Esophagus squamous epithelium (tissue), 5 donors: ENCODE measurements at places on chromosomes 7 and 10.

DNA sequence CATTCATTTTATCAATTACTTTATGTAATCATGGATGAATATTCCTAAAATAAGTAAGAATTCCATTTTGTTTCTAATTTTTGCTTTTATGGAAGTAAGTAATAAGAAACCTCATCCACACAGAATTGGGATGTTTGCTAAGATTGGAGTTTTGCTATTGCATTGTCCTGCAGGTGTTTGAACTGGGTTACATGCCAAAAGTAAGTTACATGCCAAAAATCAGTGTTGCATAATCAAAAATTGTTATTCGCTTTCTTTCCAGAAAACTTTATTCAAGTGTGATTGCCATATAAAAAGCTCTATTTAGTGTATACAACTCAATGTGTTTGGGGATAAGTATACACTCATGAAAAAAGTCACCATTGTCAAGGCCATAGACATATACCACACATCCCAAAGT is 346.7 kb upstream of the PLXDC2 start:
- no peak for DNase-seq

GRCh38 chr7:69756235-69756634 is 158.0 kb downstream of the AUTS2 start:
- no peak for DNase-seq

- DNase-seq: no peak
These were observed 37.3 kb upstream of the CNPY1 start for GRCh38 chr7:155583636-155584035.

DNA sequence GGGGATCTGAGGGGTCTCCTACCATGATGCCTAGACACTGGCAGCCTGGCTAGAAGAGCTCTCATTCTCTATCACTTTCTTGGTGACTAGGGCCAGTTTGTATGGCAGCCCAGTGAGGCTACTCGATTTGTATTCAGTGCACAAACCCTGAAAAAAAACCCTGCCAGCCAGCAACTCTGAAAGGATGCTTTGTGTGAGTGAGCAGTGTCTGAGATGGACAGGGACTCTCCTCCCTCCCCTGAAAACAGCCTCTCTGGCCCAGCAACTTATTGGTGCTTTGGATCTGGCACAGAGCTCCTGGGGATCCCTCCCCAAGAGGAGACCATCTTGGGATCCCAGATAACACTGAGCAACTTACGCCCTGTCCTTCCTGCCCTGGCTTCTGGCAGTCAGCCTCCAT is 10.8 kb upstream of the LRRC4 start:
- no peak for DNase-seq

- no peak for DNase-seq
These were observed 267 bp downstream of the CALCR start for GRCh38 chr7:93574269-93574645.

DNA sequence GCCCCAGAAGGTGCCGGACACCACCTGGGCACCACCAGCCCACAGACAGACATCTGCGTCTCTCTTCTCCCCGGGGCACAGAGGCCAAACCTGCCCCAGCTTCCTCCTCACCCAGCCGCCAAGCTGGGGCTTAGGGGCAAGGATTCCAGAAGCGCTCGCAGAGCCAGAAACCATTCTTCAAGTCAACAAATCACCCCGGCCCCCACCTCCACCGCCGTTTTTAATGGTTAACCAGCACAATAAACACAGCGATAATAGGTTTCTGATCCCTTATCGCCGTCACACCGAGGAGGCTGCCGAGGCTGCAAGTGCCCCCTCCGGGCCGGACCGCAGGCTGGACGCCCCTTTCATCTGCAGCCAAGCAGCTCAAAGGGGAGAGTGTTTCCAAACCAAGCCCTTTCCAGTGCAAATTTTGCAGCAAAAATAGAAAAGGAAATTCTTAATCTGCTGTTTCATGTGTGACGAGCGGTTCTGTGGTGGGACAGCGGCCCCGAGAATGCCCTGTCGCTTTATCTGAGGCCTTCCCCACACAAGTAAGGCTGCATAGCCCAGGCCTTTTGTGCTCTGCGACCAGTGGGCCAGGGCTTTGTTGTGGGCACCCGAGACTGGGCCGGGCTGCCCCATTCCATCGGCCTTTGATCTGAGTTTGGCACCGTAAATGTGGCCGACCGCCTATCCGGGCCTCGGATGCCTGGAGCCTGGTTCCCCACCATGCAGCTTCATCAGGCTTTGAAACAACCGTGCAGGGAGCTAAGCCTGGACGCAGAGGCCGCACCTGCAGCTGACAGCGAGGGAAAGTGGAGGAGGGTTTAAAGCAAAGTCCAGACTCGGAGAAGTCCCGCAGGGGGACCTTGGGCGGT is 83.2 kb downstream of the FOXL3 start:
- DNase-seq: no peak

GRCh38 chr7:81111358-81111757 is 192.5 kb upstream of the SEMA3C start:
- DNase-seq: no peak

DNA sequence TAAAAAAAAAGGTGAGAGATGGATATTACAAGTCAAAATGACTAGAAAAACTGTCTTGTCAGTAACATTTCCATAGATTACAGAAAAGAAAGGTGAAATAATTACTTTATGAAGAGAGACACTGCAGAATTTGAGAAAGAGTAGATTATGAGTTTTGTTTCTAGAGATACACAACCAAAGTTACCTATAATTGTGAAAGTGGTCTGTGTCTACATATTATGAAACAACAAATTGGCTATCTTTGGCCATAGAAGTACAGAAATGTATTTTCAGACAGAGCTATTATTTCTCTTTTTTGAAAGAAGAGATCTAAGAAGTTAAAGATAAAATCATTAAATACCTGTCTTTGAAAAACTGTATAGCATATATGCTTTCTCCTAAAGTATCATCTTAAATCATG is 30.1 kb downstream of the KCND2 start:
- DNase-seq: no peak

GRCh38 chr7:133861876-133862275 is 265.3 kb upstream of the LRGUK start:
- no peak for DNase-seq

GRCh38 chr10:1063232-1063865 is 7.2 kb downstream of the WDR37 start:
- no peak for DNase-seq

DNA sequence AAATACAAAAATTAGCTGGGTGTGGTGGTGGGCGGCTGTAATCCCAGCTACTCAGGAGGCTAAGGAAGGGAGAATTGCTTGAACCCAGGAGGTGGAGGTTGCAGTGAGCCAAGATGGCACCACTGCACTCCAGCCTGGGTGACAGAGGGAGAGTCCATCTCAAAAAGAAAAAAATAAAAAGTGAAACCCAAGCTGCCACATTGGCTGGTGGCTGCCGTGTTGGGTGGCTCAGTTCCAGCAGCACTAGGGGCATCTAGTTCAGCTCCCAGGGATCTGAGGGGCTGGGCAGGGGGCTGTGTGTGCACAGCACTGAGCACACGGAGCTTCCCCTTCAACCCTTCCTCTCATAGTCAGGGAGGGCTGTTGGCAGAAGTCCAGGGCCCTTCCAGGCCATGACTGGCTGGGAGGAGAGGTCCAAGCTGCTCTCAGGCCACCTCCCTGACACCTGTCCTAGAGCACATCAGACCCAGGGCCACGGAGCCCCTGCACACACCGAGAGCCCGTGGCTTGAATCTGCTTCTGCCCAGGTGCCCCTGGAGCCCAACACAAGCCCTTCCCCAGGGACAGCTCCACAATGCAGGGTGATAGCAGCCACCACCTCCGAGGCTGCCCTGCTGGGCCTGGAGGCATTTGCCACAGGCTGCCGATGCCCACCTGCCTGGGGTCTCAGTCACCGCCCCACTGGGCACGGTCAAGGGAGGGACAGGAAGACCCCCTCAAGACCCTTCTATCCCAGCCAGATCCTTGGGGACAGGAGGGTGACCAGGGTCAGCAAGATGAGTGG is 47.3 kb downstream of the YKT6 start:
- no peak for DNase-seq

GRCh38 chr7:41312235-41312634 is 390.7 kb downstream of the INHBA start:
- DNase-seq: no peak

GRCh38 chr7:151137791-151138152 is 29.7 kb downstream of the GBX1 start:
- DNase-seq: no peak
